ENCODE measurements at places on chromosomes 5 and 9.

GRCh38 chr9:75648034-75648433 lies 242.4 kb upstream of the PCSK5 start:
- no peak for DNase-seq

DNA sequence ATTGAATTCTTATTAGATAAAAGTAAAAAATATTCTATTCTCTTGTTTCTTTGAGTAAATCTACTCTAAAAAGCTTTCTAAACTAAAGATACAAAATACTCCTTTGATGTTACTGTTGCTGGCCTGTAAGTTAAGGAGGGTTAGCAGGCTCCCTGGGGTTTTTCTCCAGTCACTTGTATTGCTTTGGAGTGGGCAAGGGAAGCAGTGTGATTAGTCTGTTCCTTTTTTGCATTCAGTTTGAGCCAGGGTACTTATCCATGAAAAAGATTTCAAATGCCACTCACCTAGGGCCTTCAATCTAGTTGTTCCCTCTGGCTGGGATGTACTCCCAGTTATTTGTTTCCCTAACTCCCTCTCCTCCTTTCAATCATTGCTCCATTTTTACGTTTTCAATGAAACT lies 256.2 kb upstream of the SMC2 start:
- no peak for DNase-seq

- no peak for DNase-seq
Observed at GRCh38 chr9:108645520-108645919, 210.3 kb downstream of the ACTL7B start.

GRCh38 chr5:9058161-9058560 lies 487.7 kb downstream of the SEMA5A start:
- DNase-seq: no peak

- DNase-seq: no peak
Observed at GRCh38 chr5:31811210-31811609, 172.3 kb downstream of the PDZD2 start.

GRCh38 chr5:36631154-36631553 lies 24.7 kb downstream of the SLC1A3 start:
- no peak for DNase-seq

GRCh38 chr5:40386289-40386688 lies 293.4 kb upstream of the PTGER4 start:
- DNase-seq: no peak

GRCh38 chr5:10509575-10509974 lies 54.3 kb upstream of the ANKRD33B start:
- no peak for DNase-seq

- no peak for DNase-seq
Observed at GRCh38 chr9:116250891-116251290, 97.3 kb downstream of the PAPPA start.

GRCh38 chr5:89324990-89325389 lies 442.0 kb upstream of the MEF2C start:
- DNase-seq: no peak

DNA sequence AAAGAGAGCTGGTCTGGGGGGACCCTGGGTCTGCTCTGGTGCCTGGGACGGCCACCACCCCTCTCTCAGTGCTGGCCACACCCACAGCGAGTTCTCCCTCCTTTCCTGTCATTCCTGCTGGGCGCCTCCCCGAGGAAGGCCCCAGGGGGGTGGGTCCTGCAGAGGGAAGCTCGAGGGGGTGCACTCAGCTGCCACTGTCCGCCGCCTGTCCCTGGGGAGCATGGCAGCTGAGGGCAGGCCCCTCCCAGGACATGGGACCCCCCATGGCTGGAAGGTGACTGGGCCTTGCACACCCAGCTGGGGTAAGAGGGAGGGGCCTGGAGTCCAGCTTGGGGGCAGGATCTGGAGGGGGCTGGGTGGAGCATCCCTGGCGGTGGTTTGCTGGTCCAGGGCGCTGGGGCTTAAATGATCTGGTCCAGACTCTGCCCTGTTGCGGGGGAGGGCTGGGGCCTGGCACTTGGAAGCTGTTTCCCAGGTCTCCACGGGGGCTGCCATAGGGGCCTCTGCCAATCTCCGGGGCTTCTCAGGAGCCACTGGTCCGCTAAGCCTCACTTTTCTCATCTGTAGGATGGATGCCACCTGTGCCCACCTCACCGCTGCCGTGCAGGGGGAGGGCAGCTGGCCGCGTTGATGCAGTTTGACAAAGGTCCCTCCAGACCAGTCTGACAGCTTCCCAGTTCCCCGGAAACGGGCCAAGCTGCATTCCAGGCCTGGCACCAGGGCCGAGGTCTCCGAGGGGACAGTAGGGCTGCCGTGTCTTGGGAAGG lies 6.0 kb upstream of the SLC2A6 start:
- DNase-seq: no peak

DNA sequence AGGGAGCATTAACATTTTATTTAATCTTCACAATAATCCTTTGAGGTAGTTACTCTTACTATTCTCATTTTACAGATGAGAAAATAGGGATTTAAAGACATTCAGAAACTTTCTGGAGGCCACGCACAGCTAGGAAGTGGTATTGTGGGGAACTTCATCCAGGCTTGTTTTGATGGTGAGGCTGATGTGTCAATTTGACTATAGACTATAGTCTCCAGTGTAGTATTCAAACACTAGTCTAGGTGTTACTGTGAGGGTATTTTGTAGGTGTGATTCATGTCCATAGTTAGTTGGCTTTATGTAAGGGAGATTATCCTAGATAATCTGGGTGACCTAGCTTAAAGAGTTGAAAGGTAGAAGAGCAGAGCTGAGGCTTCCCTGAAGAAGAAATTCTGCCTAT lies 54.1 kb upstream of the ELL2 start:
- no peak for DNase-seq

DNA sequence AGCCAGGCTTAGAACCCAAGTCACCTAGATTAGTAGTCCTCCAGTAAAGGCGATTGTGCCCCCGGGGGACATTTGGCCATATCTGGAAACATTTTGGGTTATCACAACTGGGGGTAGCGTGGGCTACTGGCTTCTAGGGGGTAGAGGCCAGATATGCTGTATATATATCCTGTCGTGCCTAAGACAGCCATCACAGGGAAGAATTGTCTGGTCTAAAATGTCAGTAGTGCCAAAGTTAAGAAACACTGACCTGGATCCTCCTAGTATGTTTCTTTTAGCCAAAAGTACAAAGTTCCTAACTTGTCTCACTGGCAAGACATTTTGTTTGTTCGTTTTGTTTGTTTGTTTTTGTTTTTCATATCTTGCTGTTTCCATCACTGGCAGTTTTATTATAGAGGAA lies 13.8 kb downstream of the RABEPK start:
- no peak for DNase-seq

DNA sequence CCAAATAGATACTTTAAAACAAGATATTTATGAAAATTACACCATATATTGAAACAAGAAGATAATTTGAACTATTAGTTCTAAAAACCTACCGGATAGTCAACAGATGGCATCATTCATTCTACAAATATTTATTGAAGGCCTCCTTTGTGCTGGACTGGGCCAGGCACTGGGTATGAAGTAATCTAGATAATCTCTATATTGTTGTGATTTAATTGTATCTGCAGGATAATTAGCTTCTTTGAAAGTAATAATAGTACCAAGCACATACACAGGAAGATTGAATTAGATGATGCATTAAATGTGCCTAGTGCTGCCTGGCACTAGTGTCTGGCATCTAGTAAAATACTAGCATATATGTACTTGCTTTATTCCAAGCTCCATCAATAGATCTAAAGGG lies 735.2 kb upstream of the DMAC1 start:
- DNase-seq: no peak

DNA sequence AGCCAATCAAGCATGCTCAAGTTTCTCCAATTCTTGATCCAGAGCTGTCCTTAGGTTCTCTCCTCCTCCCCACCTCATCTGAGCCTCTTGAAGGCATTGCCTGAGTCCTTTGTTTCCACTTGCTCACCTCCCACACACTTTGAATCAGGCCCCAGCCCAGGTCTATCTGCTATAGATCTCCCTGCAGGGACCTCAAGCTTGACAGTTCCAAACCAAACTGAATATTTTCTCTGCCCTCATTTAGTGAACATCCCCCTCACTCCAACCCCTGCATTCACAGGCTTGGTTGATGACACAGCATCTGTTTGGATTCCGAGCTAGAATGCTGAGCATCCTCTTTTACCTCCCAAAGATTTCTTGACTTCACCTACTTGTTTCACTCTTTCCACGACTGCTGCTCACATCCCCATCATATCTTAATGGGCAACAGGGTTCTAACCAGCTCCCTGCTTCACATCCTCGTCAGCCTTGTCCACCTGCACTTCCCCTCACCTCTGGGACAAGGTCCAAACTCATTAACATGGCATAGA lies 474.5 kb downstream of the ZSWIM6 start:
- DNase-seq: no peak

- DNase-seq: no peak
Observed at GRCh38 chr5:117982691-117983090, 1005.7 kb downstream of the DTWD2 start.

DNA sequence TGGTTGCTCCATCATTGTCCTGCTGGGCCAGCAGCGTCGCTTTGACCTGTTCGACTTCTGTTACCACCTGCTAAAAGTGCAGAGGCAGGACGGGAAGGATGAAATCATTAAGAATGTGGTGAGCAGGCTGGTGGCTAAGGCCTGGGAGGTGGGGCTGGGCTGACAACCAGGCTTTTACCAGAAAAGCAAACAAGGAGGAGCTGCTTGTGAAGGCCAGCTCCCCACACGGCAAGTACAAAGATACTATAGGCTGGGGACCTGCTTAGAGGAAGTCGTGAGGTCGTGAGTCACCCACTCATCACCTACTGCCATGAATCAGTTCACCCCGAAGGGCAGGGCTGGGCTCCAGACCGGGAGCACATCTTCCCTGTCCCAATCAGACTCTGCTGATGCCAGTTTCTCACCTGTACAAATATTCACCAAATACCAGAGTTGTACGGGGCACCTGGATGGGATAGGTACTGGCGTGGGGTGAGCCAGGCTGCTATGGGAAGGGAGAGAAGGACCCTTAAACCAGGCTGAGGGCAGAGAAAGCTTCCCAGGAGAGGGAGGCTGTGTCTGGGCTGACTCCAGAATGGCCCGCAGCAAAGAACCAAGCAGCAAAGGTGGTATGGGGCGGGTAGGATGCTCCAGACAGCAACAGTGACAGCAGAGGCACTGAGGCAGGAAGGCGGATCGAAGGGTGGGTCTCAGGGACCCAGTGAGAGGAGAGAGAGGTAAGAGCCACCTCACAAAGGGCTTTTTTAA lies 69.3 kb upstream of the NIPAL4 start:
- no peak for DNase-seq

DNA sequence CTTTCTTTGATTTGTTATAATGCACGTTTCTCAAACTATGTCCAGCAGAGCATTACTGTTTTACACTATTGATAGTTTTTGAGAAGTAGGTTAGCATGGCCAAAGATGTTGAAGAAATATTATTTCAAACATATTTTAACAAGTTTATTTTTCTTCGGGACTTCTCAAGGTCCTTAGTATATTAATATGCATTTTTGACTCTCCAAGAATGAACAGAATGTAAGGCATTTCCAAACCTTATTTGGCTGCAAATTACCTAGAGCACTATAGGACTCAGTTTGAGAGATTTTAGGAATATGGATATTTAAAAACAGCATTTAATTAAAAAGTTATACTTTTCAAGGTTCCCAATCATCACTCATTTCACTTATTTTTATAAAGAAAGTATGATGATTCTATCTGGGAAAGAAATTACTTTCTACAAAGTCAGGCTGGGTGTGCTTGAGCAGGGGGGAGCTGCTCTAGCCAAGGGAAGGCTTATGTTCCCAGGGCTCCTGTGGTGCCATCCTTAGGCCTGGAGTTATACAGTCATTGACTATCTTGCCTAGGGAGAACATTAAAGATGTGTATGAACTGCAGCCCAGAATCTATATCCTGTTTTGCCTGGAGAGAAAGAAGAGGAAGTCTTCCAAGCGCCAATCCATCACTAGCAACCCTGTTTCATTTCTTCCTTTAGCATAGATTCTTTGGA lies 27.6 kb upstream of the NREP start:
- no peak for DNase-seq

DNA sequence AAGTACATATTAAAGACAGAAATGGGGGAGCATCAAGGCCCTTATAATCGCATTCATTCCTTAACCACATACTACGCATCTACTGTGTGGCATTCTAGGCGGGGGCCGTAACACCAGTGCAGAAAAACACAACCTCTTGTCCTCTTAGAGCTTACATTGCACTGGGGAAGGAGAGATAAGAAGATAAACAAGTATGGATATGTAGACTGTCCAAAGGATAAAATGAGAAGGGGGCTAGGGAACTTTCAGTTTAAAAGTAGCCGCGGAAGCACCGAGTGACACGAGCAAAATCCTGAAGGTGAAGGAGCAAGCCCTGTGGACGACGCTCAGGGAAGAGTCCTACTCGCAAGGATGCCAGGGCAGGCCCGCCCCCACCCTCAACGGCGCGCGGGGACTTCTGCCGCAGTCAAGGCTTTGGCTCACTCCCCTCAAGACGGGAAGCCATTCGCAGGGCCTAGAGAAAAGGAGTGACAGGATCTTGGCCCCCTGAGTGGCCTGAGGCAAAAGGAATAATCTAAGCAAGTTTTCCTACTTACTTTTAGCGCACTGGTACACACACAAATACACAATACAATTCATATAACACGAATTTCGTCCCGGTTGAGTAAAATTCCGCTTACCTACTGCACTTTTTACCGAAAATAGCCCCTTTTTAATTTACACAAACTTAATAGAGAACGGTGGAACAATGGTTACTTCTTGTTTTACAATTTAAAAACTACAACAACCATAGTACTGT lies 1.3 kb upstream of the NIPBL start:
- peak; percentile 42 for DNase-seq

GRCh38 chr5:103373597-103374472 lies 115.3 kb downstream of the MACIR start:
- no peak for DNase-seq

DNA sequence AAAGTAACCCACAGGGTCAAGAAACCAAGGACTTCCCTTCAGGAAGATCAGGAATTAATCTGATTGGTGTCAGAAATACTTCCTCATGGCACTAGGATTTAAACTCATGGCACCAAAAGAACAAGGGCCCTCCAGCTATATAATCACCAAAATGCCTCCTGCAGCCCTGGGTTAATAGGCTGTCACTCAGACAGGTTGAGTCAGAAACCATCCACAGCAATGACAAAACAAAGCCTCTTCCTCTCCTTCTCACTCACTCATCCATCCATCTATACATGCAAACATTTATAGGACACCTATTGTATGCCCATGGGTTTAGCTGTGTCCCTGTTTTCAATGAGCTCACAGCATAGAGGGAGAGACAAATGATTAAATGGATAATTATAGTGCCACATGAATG lies 62.5 kb upstream of the SPOCK1 start:
- DNase-seq: no peak

GRCh38 chr5:93017849-93018248 lies 563.2 kb downstream of the NR2F1-AS1 start:
- DNase-seq: no peak
